Heart right ventricle (tissue), 16 donors: ENCODE measurements at places on chromosomes 13 and 19. TPM values are rescaled to one million over a fixed set of nuclear protein-coding genes. Genes with fewer than 3 reads are reported as not detected.

- H3K4me3 ChIP-seq: no peak overlapping the region
- no peaks in the 10 kb centered on the region for H3K4me1 ChIP-seq
- H3K36me3 ChIP-seq: no peaks in the 10 kb centered on the region
- no peaks in the 10 kb centered on the region for H3K27me3 ChIP-seq
Measured at GRCh38 chr19:31627620-31628365, 278.6 kb upstream of the TSHZ3 start.

DNA sequence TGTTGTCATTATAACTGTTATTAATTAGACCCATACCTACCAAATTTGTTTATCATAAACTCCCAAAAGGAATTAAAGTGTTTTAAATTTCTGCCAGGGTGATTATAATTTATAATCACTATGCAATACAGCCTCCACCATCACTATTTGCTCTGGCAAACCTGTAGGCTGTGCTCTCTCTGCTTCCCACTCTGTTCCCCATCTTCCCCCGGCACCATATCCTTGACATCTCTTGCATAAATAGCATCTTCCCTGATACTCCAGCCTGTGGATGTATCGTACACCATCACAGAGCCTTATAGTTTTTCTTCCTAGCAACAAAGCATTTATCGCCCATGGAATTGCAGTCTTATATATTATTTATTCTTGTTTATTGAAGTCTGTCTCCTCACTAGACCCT is 181.5 kb upstream of the TSC22D1 start:
- H3K27me3 ChIP-seq: no peaks in the 10 kb centered on the region
- no peak overlapping the region for H3K27ac ChIP-seq
- H3K36me3 ChIP-seq: no peaks in the 10 kb centered on the region
- no peak for DNase-seq
- no peak overlapping the region for H3K4me3 ChIP-seq
- H3K4me1 ChIP-seq: peaks cover 18% of the 10 kb centered on the region

Gene DHDH
- not detected for total RNA-seq

- peaks cover 6% of the 10 kb centered on the region for H3K4me1 ChIP-seq
- H3K36me3 ChIP-seq: no peaks in the 10 kb centered on the region
- H3K27ac ChIP-seq: no peak overlapping the region
- H3K4me3 ChIP-seq: peak overlapping the region; percentile 42
Measured at GRCh38 chr19:56080669-56081401, 40.3 kb downstream of the ZNF787 start.

DNA sequence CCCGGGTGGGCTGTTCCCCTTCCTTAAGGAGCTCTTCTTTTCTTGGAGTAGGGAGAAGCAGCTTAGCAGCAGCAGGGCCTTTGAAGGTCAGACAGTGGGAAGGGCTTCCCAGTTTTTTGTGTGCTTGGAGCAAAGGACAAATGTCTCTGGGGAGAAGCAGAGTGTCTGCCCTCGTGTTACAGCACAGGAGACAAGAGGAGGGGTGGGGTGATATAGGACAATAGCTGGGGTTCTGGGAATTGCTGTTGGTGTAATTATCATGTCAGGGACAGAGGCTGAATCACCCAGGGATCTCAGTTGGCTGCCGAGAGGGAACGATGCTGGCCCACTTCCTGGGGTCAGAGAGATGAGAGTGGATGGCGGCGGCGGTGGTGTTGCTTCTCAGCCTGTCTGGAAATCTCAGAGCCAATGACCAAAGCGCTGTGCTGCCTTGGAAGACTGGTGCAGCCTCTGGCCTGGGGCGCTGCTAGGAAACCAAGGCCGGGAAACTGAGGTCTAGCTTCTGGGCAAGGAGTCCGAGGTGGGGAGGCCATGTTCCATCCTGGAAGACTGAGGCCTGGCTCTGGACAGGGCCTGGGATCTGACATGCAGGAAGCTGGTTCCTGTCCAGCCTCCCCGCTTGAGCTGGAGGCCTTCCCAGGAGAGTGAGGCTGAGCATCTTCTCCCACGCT is 1.2 kb downstream of the INAFM1 start:
- no peaks in the 10 kb centered on the region for H3K27me3 ChIP-seq
- peak; percentile 69 for DNase-seq

DNA sequence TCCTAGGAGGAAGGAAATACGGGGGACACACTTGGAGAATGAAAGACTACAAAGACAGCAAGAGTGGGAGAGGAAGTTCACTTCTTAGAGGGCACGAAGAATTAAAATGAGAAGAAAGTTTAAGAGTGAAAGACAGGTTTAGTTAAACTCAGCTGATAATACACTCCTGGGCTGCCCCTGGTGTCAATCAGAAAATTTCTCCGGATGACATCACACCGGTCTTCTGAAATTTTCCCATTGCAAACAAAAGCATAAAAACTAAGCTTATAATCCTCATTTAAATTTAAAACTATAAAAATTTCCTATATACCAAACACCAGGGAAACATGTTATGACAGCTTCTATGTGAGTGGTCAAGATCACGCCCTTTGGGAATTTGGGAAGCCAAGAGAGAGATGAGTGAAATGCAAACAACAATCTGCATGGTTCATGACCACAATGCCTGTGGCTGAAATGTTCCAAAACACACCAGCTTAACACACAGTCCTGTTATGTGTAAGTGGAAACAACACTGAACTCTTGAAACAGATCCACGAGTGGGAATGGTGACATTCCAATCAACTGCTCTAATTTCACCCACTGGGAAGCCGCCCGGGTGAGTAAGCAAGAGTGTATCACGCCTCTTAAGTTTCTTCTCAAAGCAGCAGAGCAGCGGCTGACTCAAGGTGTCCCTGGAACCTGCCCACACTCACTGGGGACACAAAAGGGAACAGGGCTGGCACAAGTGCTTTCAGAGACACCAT is 49.0 kb downstream of the BRD4 start:
- H3K27me3 ChIP-seq: no peaks in the 10 kb centered on the region
- no peak overlapping the region for H3K27ac ChIP-seq
- DNase-seq: no peak
- H3K36me3 ChIP-seq: no peaks in the 10 kb centered on the region
- H3K4me1 ChIP-seq: peaks cover 100% of the 10 kb centered on the region
- no peak overlapping the region for H3K4me3 ChIP-seq

DNA sequence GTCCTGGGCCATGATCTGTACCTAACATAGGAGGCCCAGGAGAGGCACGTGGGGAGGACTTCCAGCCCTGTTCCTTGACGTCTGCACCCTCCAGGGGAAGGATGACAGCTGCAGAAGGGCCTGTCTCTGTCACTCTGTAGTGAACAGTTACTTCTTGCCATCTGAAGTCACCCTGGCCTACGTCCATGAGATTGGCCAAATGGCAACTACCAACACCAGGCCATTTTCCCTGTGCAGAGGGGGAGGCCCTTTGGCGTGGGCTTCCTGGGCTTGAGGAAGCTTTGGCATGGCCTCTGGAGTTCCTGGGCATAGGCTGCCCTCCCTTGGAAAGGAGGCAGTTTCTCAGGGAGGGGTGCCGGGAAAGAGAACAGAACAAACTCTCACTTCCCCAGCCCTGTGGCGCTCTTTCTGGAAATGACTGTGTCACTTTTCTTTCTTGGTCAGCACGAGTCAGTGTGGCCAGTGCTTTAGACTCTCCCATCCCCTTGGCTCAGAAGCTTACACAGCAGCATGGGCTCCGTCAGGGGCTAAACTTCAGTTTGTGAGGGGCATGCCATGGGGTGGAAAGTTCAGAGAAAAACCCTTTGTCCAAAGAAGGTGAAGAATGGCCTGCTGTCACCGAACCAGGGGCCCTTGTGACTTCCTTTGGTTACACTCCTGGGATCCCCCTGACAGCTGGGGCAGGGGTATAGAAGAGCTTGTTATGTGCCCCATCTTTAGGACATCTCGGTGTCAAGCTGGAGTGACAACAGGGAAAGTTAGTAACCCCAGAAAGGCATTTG is 5.3 kb downstream of the CARM1 start:
- DNase-seq: peak; percentile 30
- no peaks in the 10 kb centered on the region for H3K36me3 ChIP-seq
- no peaks in the 10 kb centered on the region for H3K27me3 ChIP-seq
- H3K4me3 ChIP-seq: no peak overlapping the region

- DNase-seq: no peak
- H3K27me3 ChIP-seq: no peaks in the 10 kb centered on the region
- H3K4me1 ChIP-seq: peaks cover 4% of the 10 kb centered on the region
- peaks cover 14% of the 10 kb centered on the region for H3K36me3 ChIP-seq
- H3K27ac ChIP-seq: no peak overlapping the region
Measured at GRCh38 chr13:48334534-48335127, 31.1 kb downstream of the RB1 start.

DNA sequence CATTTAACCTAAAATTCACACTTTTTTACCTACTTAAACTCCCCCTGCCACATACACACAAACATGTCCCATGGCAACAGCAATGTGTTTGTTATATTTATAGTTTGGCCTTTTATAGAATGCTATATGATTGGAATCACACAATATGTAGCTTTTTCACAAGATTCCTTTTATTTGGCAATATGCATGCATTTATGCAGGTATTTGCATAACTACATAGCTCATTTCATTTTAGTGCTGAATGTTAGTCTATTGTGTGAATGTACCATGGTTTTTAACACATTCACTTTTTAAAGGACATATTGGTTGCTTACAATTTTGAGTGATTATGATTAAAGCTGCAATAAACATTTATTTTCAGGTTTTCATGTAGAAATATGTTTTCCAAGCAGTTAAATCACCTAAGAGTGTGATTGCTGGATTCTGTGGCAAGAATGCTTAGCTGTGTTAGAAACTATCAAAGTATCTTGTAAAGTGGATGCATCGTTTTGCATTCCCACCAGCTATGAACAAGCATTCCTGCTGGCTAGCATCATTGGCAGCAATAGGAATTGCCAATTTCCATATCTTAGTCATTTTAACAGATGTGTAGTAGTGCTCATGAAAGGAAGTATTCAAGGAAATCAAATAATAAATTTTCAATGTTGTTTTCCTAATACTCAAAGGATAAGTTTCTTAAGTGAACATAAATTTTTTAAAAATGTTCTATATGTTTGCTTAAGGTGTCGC is 557.0 kb downstream of the SLITRK1 start:
- H3K27me3 ChIP-seq: no peaks in the 10 kb centered on the region
- no peak overlapping the region for H3K4me3 ChIP-seq
- no peaks in the 10 kb centered on the region for H3K36me3 ChIP-seq
- H3K4me1 ChIP-seq: no peaks in the 10 kb centered on the region
- no peak overlapping the region for H3K27ac ChIP-seq

DNA sequence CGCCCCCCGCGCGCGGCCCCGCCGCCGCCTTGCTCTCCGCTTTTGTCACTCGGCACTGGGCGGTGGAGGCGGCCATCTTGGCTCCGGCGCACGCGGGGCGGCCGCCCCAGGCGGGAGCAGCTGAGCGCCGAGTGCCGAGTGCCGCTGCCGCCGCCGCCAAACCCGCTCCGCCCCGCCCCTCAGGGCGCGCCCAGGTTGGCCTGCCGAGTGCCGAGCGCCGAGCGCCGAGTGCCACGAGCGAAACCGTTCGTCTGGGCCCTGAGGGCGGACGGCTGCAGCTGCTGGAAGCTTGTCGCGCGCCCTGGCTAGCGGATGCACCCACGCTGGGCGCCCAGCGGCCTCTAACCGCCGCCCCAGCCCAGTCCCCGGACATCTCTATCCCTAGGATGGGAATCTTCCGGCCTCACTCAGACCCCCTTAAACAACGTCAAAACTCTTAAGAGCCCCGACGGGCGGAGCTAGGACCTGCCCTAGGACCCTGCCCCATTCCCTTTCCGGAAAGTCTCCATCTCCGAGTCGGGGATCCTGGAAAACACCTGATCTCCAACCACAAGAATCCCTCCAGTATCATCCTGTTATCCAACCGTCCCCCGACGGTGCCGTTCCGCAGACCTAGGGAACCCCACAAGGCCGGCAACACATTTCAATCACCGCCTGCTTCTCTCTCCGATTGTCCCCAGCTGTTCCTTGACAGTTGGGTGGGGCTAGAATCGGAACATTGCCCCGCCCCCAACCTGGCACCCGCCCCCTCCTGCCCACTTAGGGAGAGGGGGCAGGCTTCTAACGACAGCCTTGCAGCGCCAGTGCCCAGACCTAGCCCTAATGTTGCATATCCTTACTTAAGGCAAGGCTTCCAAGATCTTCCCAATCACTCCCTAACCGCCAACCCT is 14.1 kb upstream of the AKAP8L start:
- no peaks in the 10 kb centered on the region for H3K36me3 ChIP-seq
- peak; percentile 95 for DNase-seq
- H3K27me3 ChIP-seq: no peaks in the 10 kb centered on the region
- H3K27ac ChIP-seq: peak overlapping the region; percentile 95
- H3K4me3 ChIP-seq: peak overlapping the region; percentile 82
- peaks cover 49% of the 10 kb centered on the region for H3K4me1 ChIP-seq

Gene ZNF888
- 1.3 TPM for total RNA-seq

Gene IRF2BP1
- 15.9 TPM for total RNA-seq

DNA sequence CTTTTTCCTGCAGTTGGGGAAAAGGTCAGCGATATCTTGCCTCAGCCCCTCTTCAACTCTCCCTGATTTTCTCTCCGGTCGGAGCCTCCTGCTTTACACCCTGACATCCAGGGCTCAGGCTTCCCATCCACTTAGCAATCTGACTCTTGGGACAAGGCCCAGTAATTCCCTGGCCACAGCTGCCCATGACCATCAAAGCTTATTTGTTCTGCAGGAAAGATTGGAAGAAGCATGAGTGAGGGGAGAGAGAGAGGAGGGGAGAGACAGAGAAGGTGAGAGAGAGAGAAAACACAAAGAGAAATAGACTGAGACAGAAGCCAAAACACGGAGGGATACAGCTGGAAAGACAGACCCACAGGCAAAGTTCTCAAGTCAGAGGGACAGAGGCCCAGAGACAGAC is 13.7 kb downstream of the SYT3 start:
- no peaks in the 10 kb centered on the region for H3K36me3 ChIP-seq
- H3K4me3 ChIP-seq: no peak overlapping the region
- H3K4me1 ChIP-seq: no peaks in the 10 kb centered on the region
- DNase-seq: no peak

GRCh38 chr19:2722541-2723344 is 1.6 kb upstream of the DIRAS1 start:
- H3K4me1 ChIP-seq: peaks cover 13% of the 10 kb centered on the region
- no peak overlapping the region for H3K4me3 ChIP-seq
- H3K27me3 ChIP-seq: peaks cover 72% of the 10 kb centered on the region
- H3K36me3 ChIP-seq: no peaks in the 10 kb centered on the region

- DNase-seq: no peak
- no peaks in the 10 kb centered on the region for H3K4me1 ChIP-seq
- no peaks in the 10 kb centered on the region for H3K36me3 ChIP-seq
Measured at GRCh38 chr13:73321043-73321442, 262.2 kb downstream of the KLF5 start.

GRCh38 chr19:35879068-35879467 is 10.7 kb downstream of the APLP1 start:
- H3K27me3 ChIP-seq: no peaks in the 10 kb centered on the region
- H3K27ac ChIP-seq: no peak overlapping the region
- H3K36me3 ChIP-seq: no peaks in the 10 kb centered on the region

DNA sequence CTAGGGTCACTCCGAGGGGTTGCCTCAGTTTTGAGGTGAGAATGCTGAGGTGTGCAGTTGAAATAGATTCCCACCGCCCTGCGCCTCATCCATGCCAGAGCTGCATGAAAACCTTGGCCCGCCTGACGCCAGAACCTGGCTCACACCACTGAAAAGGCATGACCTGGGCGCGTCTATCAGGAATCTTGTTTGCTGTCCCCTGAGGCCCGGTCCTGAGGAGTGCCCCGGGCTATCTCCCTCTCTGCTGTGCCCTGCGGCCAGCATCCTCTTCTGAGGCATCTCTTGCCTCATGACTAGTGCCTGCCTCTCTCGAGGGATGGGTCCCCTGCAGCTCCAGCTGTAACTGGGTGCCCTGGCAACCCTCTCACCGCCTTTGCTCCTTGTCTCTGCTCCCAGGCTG is 28.1 kb downstream of the SMARCA4 start:
- no peak for DNase-seq
- no peak overlapping the region for H3K4me3 ChIP-seq
- no peaks in the 10 kb centered on the region for H3K4me1 ChIP-seq
- H3K36me3 ChIP-seq: peaks cover 98% of the 10 kb centered on the region
- no peaks in the 10 kb centered on the region for H3K27me3 ChIP-seq

Gene RHPN2
- 1.7 TPM for total RNA-seq

Gene NPHS1
- total RNA-seq: not detected

Gene PSG4
- total RNA-seq: not detected
